ENCODE measurements at places on chromosomes 4 and X. TPM values are rescaled to one million over a fixed set of nuclear protein-coding genes. Genes with fewer than 3 reads are reported as not detected.

GRCh38 chrX:15216280-15216679, 53.6 kb downstream of the ASB9 start:
- H3K27me3 ChIP-seq: no peaks in the 10 kb centered on the region
- H3K27ac ChIP-seq: no peak overlapping the region
- H3K4me3 ChIP-seq: no peak overlapping the region
- no peak for DNase-seq

- H3K27ac ChIP-seq: no peak overlapping the region
- no peak overlapping the region for H3K4me3 ChIP-seq
- no peaks in the 10 kb centered on the region for H3K4me1 ChIP-seq
- H3K27me3 ChIP-seq: no peaks in the 10 kb centered on the region
- DNase-seq: no peak
Measured at GRCh38 chrX:30150196-30150895, 65.0 kb upstream of the MAGEB2 start.

- peak overlapping the region; percentile 65 for H3K4me3 ChIP-seq
- H3K27me3 ChIP-seq: no peaks in the 10 kb centered on the region
- H3K36me3 ChIP-seq: no peaks in the 10 kb centered on the region
- no peak for DNase-seq
- no peak overlapping the region for H3K27ac ChIP-seq
- no peaks in the 10 kb centered on the region for H3K4me1 ChIP-seq
Measured at GRCh38 chr4:168633496-168633895, 136.6 kb downstream of the PALLD start.

GRCh38 chrX:24395775-24396174, 35.3 kb downstream of the SUPT20HL1 start:
- H3K27ac ChIP-seq: peak overlapping the region; percentile 71
- no peaks in the 10 kb centered on the region for H3K27me3 ChIP-seq

GRCh38 chr4:8289956-8290700, 20.6 kb downstream of the HTRA3 start:
- no peak overlapping the region for H3K27ac ChIP-seq
- no peaks in the 10 kb centered on the region for H3K27me3 ChIP-seq
- peaks cover 3% of the 10 kb centered on the region for H3K36me3 ChIP-seq
- peaks cover 7% of the 10 kb centered on the region for H3K4me1 ChIP-seq
- no peak overlapping the region for H3K4me3 ChIP-seq
- peak; percentile 54 for DNase-seq

Gene TLR8
- 1.4 TPM for polyA plus RNA-seq

GRCh38 chr4:184432127-184432922, 42.0 kb downstream of the IRF2 start:
- H3K27me3 ChIP-seq: no peaks in the 10 kb centered on the region
- peaks cover under 1% of the 10 kb centered on the region for H3K36me3 ChIP-seq
- no peak overlapping the region for H3K4me3 ChIP-seq
- no peak overlapping the region for H3K27ac ChIP-seq
- peaks cover 22% of the 10 kb centered on the region for H3K4me1 ChIP-seq
- no peak for DNase-seq

DNA sequence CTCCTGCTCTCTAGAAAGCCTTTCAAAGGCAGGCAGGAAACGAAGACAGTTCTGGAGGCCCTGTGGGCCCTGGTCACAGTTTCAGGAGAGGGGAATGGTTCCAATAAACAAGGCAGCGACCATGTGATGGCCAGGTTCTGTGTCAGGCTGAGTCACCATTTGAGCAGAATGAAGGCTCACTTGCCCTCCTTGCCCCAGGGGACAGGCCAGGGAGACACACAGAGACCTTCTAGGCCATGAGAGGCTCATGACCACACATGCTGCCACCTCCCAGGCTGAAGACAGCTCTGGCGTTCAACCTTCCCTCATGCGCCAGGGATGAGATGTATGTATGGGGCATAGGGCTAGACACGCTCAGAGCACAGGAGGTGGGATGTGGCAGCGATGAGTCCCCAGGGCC, 22.9 kb upstream of the TRIM2 start:
- no peak overlapping the region for H3K27ac ChIP-seq
- H3K4me3 ChIP-seq: no peak overlapping the region
- H3K27me3 ChIP-seq: no peaks in the 10 kb centered on the region

Gene ZNF185
- polyA plus RNA-seq: 2.3 TPM

- no peaks in the 10 kb centered on the region for H3K36me3 ChIP-seq
- no peaks in the 10 kb centered on the region for H3K27me3 ChIP-seq
- no peak overlapping the region for H3K4me3 ChIP-seq
- DNase-seq: no peak
- no peak overlapping the region for H3K27ac ChIP-seq
Measured at GRCh38 chr4:136357556-136357955, 1174.7 kb downstream of the PCDH18 start.

Gene MEPE
- polyA plus RNA-seq: not detected

DNA sequence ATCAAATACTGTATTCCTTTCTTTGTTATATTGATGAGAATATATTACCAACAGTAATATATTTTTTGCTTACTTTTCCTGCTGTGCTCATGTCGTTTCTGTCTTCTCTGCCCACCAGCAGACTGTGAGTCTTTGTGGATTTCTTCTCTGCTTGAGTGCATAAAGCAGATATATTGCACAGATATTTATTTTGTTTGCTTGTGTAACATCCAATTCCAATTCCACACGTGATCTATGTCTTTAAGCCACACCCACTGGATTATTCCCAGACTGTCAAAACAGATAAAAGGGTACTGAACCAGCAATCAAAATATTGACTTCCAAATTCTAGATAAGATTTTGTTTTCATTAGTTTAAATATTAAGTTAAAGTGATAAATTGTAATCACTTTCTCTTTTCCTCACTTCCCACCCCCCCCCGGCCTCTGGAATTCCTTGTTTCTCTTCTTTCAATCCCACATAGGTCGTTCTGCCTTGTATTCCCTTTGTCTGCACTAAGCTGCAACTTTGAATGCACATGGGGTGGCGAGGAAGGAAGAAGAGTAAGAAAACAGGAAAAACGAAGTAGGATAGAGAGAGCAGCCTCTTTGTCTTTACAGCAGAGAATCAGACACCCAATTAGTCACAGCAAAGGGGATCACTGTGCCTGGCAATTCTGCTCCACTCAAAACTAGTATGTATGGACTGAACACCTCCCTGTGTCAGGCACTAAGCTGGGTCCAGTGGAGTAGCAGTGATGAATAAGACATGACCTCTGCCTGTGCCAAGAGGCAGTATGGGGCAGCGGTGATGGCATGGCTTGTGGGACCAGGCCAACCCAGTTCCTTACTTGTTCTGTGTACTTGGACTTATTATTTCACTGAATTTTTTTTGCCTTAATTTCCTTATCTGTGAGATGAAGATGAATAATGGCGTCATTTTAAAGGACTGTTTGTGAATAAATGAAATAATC, at the start of gene ADH1B:
Gene ADH1B (minus strand): TSS at position 161 of the 951 bp plus-strand sequence. CDS start 70 bp downstream, at position 91.
- H3K27me3 ChIP-seq: no peaks in the 10 kb centered on the region
- no peaks in the 10 kb centered on the region for H3K4me1 ChIP-seq
- no peak for DNase-seq
- no peaks in the 10 kb centered on the region for H3K36me3 ChIP-seq
- peak within 1 kb of the TSS; percentile 33 for H3K4me3 ChIP-seq

DNA sequence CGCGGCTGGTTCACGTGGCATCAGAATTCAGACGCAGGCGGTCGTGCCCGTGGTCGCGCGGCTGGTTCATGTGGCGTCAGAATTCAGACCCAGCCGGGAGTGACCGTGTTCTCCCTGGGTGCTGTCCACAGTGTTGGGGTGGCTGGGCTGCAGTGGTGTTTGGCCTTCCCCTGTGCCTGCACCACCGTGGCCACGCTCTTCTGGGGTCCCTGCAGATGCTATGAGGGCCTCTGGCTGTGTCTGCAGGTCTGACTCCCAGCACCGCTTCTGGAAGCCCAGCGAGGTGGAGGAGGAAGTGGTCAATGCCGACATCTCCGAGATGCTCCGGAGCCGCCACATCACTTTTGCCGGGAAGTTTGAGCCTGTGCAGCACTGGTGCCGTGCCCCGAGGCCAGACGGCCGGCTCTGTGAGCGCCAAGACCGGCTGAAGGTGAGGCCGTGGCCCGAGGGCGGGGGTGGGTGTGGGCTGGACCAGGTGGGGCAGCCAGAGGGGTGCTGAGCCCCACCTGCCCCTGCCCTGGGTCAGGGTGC, 26.4 kb downstream of the NKX1-1 start:
- no peaks in the 10 kb centered on the region for H3K27me3 ChIP-seq
- DNase-seq: peak; percentile 56
- no peak overlapping the region for H3K27ac ChIP-seq
- H3K4me3 ChIP-seq: no peak overlapping the region

Gene CDX4
- not detected for polyA plus RNA-seq

Gene RXFP1
- not detected for polyA plus RNA-seq

- no peak overlapping the region for H3K27ac ChIP-seq
- no peak for DNase-seq
- no peak overlapping the region for H3K4me3 ChIP-seq
Measured at GRCh38 chr4:122005064-122005755, 53.4 kb upstream of the TRPC3 start.

Gene NPY1R
- polyA plus RNA-seq: 5.1 TPM

Gene PTCHD1
- 0.28 TPM for polyA plus RNA-seq

GRCh38 chrX:17375637-17376430, 834 bp downstream of the NHS start:
- H3K27me3 ChIP-seq: peaks cover 5% of the 10 kb centered on the region
- peak overlapping the region; percentile 81 for H3K27ac ChIP-seq
- no peaks in the 10 kb centered on the region for H3K36me3 ChIP-seq
- peak overlapping the region; percentile 68 for H3K4me3 ChIP-seq
- DNase-seq: peak; percentile 67

Gene GPR82
- polyA plus RNA-seq: 2.1 TPM

DNA sequence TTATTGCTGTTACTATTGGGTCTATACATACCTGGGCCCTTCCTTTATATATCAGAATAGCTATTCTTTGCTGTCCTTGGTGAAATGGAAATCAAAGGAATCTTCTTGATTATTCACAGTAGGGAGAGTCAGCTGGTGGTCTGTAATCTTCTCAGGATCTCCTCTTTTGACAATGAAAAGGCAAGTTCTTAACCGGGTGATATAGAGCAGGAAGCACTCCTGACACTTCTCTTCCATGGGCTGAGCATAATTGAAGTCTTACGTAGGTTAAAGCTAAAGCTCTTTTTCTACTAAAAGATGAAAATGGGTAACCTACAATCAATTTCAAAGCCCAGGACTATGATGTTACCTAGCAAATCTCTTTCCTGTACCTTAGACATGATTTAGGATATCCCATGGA, 274.9 kb upstream of the LCORL start:
- no peaks in the 10 kb centered on the region for H3K36me3 ChIP-seq
- H3K27me3 ChIP-seq: no peaks in the 10 kb centered on the region
- H3K27ac ChIP-seq: no peak overlapping the region
- no peak for DNase-seq
- H3K4me3 ChIP-seq: no peak overlapping the region

GRCh38 chrX:123835661-123836371, 24.0 kb upstream of the XIAP start:
- no peak overlapping the region for H3K4me3 ChIP-seq
- H3K36me3 ChIP-seq: no peaks in the 10 kb centered on the region
- H3K27ac ChIP-seq: no peak overlapping the region
- H3K4me1 ChIP-seq: peaks cover 4% of the 10 kb centered on the region
- DNase-seq: no peak

Gene MAD2L1
- polyA plus RNA-seq: 3.0 TPM

DNA sequence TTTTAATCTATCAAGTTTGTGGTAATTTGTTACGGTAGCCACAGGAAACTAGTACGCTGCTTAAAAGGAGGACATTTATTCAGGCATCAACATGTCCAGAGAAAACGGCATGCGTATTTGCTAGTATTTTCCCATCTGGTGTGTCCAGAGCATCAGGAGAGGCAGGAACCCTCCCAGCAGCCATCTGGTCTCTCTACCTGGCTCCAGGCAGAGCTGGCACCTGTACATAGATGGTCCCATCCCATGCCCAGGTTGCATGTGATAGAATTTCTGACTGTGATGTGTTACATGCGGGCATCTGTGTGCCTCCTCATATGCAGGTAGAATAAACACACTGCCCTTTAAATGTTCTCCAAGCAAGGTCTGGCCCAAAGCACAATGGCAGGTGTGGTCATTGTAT, 57.9 kb upstream of the PAGE1 start:
- no peaks in the 10 kb centered on the region for H3K4me1 ChIP-seq
- DNase-seq: no peak
- no peak overlapping the region for H3K4me3 ChIP-seq
- no peaks in the 10 kb centered on the region for H3K36me3 ChIP-seq
- no peak overlapping the region for H3K27ac ChIP-seq

GRCh38 chrX:76148753-76149152, 24.1 kb upstream of the PBDC1 start:
- no peaks in the 10 kb centered on the region for H3K27me3 ChIP-seq
- no peak overlapping the region for H3K4me3 ChIP-seq
- H3K27ac ChIP-seq: peak overlapping the region; percentile 68
- no peaks in the 10 kb centered on the region for H3K36me3 ChIP-seq
- peak; percentile 74 for DNase-seq

DNA sequence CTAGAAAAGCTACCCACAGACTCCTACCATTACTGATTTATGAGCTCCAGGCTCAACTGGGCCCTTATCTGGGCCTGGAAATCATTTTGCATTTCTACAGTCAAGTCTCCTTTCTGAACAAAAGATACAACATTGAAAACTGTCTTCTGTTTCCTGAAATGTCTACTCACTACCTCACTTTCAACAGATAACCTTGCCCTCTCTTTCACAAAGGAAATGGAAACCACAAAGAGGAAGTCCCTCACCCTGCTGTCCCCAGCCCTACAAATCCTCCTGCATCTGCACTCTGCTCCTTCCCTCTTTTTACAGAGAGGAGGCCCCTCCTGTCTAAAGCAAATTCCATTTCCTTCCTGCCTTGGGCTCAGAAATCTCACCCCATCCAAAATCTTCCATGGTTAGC, 24.8 kb upstream of the CYBB start:
- H3K27me3 ChIP-seq: no peaks in the 10 kb centered on the region
- DNase-seq: no peak
- no peaks in the 10 kb centered on the region for H3K4me1 ChIP-seq
- H3K4me3 ChIP-seq: no peak overlapping the region
- no peaks in the 10 kb centered on the region for H3K36me3 ChIP-seq

Gene CXorf49
- not detected for polyA plus RNA-seq

GRCh38 chr4:26176598-26177149, 144.1 kb upstream of the RBPJ start:
- H3K27ac ChIP-seq: no peak overlapping the region
- no peak for DNase-seq
- H3K36me3 ChIP-seq: no peaks in the 10 kb centered on the region
- H3K4me1 ChIP-seq: no peaks in the 10 kb centered on the region

Gene DOK7
- polyA plus RNA-seq: not detected

DNA sequence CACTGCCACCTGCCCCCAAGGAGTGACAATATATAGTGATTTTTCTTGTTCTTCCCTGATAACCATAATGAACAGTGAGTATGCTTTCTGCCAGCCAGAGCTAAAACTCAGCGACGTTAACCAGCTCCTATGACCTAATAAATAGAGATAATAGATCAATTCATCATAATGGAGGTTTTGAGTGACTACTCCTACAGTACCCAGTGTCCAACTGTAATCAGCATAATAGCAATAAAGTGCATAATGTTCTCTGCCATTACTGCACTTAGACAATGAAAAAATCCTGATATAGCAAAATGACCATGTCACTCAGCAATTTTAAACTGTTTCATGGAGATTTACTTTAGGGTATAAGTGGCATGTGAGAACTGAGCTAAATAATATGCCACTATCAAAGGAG, 20.7 kb upstream of the TXLNG start:
- no peak overlapping the region for H3K27ac ChIP-seq
- H3K27me3 ChIP-seq: no peaks in the 10 kb centered on the region
- no peak overlapping the region for H3K4me3 ChIP-seq
- no peaks in the 10 kb centered on the region for H3K4me1 ChIP-seq

Measured in sigmoid colon (tissue), 7 donors.